Stimulated activated CD8-positive, alpha-beta memory T cell treated with anti-CD3 and anti-CD28 coated beads, Interleukin-4, amount 100 ng/mL, for 48 hours (primary cell): ENCODE measurements at places on chromosomes 16 and 17.

- no peak for DNase-seq
Observed at GRCh38 chr17:56292010-56292409, 138.7 kb downstream of the ANKFN1 start.

DNA sequence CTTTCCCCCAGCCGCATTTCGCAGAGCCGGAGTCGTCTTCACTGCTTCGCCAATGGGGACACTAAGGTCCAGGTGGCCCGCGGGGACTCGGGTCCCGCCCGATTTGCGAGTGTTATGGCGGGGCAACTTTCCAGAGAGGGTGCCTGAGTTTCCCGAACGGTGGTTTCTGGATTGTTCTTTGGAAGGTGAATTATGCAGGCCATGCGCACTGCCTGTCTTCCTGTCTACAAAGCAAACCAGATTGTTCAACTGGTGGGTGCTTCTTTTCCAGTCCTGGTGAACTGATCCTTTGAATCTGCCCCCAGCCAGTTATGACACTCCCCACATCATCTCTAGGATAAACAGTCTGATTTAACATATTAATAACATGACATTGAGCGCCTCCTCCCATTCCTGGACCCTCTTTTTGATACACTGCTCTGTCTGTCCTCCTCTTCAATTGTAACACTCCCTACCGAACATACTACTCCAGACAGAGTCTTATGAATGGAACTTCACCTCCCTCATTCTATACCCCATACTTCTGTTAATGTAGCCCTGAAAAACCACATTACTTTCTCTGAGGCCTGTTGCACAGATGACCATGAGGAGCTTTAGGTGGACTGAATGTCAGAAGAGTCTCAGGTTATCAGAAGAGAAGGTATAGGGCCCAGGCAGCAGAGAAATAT lies 159.0 kb downstream of the RAB11FIP4 start:
- no peak for DNase-seq

DNA sequence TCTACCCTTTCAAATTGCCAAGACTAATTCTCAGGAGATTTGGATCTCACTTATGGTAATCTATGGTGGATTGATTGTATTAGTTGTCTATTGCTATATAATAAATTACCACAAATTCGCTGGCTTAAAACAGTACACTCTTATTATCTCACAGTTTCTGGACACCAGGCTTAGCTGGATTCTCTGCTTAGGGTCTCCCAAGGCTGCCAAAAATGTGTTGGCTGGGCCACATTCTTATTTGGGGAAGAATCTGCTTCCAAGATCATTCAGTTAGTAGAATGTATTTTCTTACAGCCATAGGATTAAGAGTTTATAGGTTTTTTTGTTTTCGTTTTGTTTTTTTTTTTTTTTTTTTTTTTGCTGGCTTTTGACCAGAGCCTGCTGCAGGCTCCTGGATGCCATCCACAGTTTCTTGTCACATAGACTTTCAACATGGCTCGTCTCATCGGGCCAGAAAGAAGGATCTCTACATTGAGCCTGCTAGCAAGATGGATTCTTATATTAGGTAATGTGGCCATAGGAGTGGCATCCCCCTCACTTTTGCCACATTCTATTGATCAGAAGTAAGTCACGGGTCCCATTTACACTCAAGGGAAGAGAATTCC lies 415.3 kb downstream of the KIF2B start:
- DNase-seq = no peak

- DNase-seq = no peak
Observed at GRCh38 chr17:56448371-56448770, 145.1 kb upstream of the NOG start.

GRCh38 chr17:50060951-50061712 lies 5.2 kb downstream of the ITGA3 start:
- DNase-seq = no peak

DNA sequence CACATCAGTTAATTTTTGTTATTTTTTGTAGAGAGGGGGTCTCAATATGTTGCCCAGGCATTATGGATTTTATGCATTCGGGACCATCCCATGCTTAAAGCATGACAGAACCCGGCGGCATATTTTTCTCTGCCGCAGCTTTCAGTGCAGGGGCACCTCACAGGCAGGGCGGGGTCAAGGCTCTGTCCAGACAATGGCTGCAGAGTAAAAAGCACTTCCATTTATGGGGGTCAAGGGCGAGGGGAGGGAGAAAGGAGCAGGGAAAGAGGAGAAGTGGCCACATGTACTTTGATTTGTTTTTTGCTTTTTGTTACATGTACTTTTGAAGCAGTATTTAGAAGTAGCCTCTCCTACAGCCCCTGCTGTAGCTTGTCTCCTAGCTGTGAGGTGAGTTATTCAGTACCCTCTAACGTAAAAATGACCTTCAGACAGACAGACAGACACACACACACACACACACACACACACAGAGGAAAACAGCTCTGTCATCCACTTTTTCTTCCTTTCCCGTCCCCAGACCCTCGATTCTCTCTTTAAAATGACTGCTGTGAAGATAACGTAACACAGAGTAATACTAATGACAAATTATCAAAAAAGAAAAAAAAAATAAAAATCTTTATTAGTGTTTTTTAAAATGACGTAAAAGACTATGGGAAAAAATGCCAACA lies 856 bp upstream of the SCPEP1 start:
- no peak for DNase-seq

DNA sequence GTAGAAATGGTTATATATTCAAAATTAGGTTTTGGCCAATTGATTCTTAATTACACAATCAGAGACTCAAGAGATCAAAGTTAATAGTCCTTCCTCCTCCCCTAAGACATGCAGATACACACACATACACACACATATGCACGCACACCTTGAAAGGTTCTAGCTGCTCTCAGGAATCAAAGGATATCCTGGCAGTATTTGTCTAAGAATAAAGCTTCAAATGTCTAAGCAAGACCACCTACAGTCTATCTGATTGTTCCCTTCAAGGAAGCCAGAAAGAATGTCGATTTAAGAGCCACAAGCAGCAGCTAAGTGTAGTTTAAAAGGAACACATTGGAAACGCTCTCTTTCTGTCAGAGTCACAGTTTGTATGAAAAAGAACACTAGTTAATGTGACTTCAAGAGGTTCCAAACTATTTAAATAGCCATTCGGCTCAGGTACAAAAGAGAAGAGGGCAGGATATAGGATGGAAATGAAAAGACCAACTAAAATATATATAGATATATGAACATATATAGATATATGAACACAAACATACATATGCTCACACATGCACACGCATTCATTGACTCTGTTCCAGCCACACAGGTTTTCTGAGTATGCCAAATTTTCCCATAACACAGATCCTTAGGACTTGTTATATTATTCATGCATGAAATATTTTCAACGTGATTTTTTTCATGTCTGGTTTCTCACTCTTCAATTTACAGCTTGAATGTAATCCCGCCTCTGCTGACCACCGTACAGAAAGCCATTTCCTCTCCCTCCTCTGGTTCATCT lies 79.0 kb downstream of the CDH8 start:
- DNase-seq = no peak

DNA sequence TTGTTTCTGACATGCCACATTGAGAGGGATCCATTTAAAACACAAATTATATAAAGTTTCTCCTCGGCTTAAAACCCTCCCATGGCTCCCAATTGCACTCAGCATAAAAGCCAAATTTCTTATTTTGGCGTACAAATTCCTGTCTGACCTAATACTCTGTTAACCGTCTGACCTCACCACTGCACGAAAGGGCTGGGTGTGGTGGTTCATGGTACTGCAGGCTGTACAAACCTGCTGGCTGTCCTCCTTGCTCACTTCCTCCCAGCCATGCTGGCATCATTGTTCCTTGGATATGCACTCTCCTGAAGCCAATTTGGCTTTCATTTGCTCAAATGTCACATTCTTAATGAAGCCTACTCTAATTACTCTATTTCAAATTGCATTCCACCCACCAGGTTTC lies 301.6 kb upstream of the C16orf82 start:
- peak; percentile 27 for DNase-seq
